Hindlimb muscle (tissue), 1 donor: ENCODE measurements at places on chromosomes 6 and 20. TPM values are rescaled to one million over a fixed set of nuclear protein-coding genes. Genes with fewer than 3 reads are reported as not detected.
A peak's percentile ranks its signal among the peaks of the same experiment; 100 is the strongest.

GRCh38 chr6:62285612-62286469 is at the start of gene KHDRBS2:
KHDRBS2 (minus strand) TSS chr6:62286225.
- DNase-seq: peak; percentile 79

DNA sequence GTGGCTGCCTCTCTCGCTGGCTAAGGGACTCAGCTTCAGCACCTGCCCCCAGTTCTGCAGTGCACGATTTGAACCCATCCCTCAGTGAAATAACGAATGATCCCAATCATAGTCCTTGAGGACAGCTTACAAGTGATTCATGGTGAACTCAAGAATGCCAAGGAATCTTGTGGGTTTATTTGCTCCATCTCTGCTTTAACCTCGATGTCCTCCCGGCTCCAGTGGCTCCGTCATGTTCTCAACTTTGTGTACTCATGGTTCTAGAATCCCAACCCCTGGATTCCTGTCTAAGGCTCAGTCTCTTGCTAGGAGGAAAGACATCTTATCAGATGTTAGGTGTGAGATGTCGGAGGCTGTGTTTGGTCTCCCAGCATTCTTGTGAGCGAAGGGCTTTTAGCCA is 29.0 kb upstream of the GTSF1L start:
- DNase-seq: no peak

DNA sequence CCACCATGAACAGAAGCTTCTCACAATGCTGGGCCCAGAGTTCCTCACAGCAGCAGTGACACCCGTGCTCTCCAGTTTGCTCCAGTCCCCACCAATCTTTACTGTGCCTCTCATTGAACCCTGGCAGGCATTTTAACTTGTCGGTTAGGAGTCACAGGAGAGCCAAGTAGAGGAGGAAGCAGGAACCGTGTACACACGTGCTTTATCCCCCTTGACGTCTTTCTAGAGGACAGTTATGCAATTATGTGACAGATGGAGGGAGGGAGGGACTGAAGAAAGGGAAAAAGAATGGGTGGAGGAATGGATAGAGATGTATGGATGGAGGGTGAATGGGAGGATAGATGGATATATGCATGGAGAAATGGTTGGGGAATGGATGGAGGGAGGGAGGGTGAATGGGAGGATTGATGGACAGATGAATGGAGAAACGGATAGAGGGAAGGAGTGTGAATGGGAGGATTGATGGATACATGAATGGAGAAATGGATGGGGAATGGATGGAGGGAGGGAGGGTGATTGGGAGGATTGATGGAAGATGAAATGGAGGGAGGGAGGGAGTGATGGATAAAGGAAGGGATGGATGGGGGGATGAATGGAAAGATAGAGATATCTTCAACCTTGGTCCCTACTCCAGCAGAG is 26.0 kb downstream of the RBM38 start:
- no peak for DNase-seq

Gene TOX2
- 4.1 TPM for polyA plus RNA-seq

DNA sequence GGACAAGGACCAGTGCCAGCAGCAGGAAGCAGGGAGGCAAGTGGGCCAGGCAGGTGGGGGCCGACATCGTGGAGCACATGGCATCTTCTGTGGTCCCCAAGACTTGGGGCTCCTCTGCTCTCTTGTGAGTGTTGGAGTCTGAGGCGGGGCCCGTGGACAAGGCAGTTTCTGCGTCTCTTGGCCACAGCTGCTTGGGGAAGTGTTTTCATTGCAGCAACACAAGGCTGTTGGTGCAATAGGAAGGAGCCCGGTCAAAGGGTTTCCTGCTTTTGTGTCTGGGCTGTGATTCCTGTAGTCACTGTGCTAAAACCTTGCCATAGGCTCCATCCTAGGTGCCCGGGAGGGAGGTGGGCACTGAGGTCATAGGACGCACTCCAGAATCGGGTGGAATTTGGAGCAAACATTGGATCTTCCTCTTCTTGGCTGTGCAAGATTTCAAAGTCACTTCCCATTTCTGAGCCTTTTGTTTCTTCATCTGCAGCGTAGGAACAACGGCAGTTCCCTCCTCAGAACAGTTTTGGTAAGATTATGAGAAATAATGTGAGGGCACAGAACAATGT is at the start of gene SIRPB2:
SIRPB2 (minus strand) TSS at position 140 of the 560 bp plus-strand sequence; CDS start at position 79, 61 bp downstream.
- no peak for DNase-seq

GRCh38 chr20:64083378-64083803 is 807 bp downstream of the LKAAEAR1 start:
- DNase-seq: peak; percentile 81

Gene MUCL3
- not detected for polyA plus RNA-seq

- DNase-seq: no peak
Measured at GRCh38 chr20:18585134-18585533, 2.7 kb upstream of the DTD1 start.

DNA sequence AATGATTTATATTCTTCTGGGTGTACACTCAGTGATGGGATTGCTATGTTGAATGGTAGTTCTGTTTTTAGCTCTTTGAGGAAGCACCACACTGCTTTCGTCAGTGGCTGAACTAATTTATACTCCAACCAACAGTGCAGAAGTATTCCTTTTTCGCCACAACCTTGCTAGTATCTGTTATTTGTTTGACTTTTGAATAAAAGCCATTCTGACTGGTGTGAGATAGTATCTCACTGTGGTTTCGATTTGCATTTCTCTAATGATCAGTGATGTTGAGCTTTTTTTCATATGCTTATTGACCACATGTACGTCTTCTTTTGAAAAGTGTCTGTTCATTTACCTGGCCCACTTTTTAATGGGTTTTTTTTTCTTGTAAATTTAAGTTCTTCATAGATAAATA is 583.8 kb upstream of the ARID1B start:
- no peak for DNase-seq

Gene ANKEF1
- polyA plus RNA-seq: 1.6 TPM

Gene EYS
- 0.59 TPM for polyA plus RNA-seq

Gene TP53TG5
- polyA plus RNA-seq: 0.89 TPM

DNA sequence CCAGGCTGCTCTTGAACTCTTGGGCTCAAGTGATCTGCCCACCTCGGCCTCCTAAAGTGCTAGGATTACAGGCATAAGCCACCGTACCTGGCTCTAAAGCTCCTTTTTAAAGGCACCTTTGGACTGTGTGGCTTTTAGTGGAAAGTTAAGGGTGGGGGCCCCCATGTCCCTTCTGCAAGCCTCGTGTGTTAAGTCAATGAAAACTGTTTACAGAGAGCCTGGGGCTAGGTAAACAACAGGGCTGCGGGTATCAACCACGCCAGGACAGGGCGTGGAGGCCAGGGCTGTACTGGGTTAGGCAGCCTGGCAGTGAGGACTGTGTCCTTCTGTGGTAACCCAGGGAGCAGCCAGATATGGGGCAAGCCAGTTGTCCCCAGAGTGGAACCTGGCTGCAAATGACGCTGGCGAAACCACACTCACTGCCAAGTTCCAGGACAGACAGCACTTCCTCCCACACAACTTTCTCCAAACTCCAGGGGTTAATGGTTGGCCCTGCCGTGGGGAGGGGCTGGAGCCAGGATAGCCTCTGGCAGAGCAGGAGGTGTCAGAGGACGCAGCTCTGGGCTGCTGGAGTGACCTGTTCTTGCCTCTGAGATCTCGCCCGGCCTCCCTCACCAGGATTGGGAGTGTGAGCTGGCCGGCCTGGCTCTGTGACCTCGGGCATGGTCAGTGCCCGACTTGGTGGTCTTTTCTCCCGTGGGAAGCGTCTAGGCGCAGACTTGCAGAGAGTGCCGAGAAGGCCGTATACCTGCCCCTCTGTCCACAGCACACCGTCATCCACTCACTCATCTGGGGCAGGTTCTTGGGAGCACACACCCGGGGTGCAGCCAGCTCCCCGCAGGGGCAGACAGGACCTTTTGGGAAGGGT is 3.2 kb downstream of the SLC17A9 start:
- no peak for DNase-seq

- no peak for DNase-seq
Measured at GRCh38 chr20:5871459-5872410, 78.6 kb downstream of the TRMT6 start.

DNA sequence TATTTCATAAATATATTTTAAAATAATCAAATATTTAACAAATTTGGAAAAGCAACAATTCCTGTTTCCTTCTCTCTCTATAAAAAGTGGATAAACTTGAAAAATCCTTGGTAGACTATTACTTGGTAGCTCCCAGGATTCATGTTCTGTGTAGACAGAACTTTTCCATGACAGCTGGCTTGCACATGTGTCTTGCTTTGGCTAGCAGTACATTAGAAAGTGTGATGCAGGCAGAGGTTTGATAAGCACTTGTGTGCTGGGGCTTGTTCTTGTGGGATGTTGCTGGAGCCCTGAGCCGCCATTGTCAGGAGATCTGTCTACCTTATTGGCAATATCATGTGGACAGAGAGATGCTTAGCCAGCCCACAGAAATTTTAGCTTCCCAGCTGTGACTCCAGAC is 327.2 kb downstream of the CDKAL1 start:
- DNase-seq: no peak

GRCh38 chr20:22723659-22724058 is 139.3 kb upstream of the FOXA2 start:
- no peak for DNase-seq

Gene TMEM217
- polyA plus RNA-seq: 0.72 TPM

GRCh38 chr6:37723016-37723415 is 25.3 kb upstream of the MDGA1 start:
- no peak for DNase-seq

Gene PPP1R3G
- polyA plus RNA-seq: 1.9 TPM

- DNase-seq: no peak
Measured at GRCh38 chr6:164108092-164108491, 693.6 kb downstream of the QKI start.

- DNase-seq: no peak
Measured at GRCh38 chr6:3386374-3386857, 70.4 kb downstream of the SLC22A23 start.

DNA sequence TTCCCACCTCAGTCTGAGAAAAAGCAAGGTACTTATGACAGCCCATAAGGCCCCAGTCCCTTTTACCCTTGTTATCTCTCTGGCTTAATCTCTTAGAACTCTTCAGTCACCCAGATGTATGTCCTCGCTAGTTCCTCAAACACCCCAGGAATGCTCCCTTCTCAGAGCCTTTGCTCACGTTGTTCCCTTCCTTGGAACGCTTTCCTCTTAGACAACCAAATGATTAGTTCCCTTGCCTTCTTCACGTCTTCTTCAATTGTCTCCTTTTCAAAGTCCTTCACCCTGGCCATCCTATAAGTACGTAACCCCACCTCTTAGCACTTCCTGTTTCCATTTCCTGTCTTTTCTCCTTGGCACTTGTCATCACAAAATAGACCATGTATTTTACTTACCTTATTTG is 1.1 kb upstream of the APOBEC2 start:
- DNase-seq: no peak

Gene TMC2
- polyA plus RNA-seq: 0.13 TPM

Gene UST
- polyA plus RNA-seq: 5.8 TPM

DNA sequence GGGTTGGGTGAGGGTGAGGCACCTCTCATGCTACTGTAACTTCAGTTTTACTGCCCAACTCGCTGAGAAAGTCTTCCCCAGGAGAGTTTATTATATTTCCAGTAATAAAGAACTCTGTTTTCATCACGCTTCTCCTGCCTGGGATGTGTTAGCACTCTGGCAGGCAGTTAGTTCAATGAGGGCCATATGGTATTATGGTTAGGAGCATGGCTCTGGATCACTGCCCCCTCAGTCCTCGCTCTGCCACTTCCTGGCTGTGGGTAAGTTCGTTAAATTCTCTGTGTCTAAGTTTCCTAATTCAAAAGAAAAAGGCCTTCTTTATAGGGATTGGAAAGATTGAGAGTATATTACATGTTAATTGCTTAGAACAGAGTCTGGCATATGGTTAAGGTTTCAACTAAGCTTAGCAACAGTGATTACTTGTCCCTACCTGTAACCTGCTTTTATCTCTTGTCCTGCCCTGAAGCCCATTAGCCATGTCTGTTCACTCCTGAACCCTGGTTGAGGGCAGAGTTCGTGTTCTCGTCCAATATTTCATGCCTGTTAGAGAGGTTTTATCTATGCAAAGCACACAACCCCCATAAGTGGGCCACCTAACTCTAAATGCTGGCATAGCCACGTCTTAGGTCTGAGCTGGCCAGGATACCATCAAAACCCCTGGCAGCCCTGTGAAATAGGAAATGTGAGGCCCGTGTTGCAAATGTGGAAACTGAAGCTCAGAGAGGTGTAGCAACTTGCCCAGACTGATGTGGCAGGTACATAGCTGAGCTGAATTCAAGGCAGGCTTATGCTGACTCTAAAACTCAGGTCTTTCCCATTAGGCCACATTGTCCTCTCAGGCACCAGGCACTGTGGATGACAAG is 342.5 kb upstream of the JARID2 start:
- no peak for DNase-seq

Gene RRAGD
- polyA plus RNA-seq: 113 TPM

Gene FABP7
- polyA plus RNA-seq: 0.39 TPM

DNA sequence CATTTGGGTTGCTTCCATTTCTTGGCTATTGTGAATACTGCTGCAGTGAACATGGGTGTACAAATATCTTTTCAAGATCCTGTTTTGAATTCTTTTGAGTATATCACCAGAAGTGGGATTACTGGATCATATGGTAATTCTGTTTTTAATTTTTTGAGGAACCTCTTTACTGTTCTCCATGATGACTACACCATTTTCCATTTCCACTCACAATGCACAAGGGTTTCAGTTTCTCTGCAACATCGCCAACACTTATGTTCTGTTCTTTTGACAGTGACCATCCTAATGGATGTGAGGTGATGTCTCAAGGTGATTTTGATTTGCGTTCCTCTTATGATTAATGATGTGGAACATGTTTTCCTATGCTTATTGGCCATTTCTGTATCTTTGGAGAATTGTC is 214.4 kb upstream of the ZFP64 start:
- DNase-seq: no peak

DNA sequence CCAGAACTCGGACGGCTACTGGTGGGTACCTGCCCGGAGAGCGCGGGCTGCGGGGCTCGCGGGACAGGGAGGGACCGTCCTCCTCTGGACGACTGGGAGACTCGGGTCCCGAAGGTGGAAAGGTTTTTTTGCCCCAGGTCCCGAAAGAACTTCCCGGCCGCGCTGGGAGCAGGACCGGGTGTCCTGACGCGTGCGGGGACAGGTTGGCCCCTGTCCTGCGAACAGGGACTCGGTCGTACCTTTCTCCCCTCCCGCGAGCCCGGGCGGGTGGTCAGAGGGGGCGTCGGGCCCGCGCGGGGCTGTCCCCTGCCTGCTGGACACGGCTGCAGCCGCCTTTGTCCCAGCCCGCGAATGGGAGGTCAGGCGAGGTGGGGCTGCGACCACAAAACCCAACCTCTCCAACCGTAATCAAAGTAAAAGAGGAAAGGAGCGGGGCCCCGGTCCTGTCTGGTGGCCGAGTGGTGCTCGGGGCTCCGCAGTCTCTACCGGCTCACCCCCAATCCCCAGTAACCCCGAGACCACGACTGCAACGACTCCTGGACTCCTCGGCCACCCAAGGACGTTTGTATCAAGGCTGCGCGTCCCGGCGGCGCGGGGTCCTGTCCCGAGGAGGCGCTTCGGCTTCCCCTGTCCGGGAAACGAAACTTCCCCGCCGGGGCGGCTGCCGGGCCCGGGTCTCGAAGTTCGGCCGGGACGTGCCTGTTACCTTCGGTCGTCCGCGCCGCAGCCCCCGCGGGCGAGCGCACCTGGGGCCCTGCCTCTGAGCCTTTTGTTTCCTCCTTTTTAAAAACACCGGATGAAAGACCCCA is 798 bp downstream of the DSP start:
- DNase-seq: no peak

Gene CFAP206
- 0.13 TPM for polyA plus RNA-seq

Gene SLC22A7
- polyA plus RNA-seq: not detected

GRCh38 chr6:82080767-82081166 is 166.8 kb downstream of the IBTK start:
- no peak for DNase-seq
